GM12891 (cell line): ENCODE measurements at places on chromosomes 2 and 18.

DNA sequence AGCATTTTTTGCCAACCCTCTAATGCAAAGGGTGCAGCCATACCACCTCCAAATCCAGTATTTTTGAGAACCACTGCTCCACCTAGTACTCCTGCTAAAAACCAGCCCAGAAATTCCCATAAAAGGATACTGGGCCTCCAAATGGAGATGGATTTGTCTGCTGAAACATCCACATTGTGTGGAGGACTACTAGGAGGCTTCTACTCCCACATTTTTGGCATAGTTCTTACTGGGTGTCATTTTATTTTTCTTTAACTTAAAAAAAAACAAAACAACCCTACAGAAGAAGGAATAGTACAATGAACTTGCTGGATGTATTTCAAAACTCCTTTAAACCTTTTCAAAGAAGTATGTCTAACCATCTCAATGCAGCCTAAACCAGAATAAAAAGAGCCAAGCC lies 219.2 kb downstream of the SRBD1 start:
- DNase-seq: no peak

DNA sequence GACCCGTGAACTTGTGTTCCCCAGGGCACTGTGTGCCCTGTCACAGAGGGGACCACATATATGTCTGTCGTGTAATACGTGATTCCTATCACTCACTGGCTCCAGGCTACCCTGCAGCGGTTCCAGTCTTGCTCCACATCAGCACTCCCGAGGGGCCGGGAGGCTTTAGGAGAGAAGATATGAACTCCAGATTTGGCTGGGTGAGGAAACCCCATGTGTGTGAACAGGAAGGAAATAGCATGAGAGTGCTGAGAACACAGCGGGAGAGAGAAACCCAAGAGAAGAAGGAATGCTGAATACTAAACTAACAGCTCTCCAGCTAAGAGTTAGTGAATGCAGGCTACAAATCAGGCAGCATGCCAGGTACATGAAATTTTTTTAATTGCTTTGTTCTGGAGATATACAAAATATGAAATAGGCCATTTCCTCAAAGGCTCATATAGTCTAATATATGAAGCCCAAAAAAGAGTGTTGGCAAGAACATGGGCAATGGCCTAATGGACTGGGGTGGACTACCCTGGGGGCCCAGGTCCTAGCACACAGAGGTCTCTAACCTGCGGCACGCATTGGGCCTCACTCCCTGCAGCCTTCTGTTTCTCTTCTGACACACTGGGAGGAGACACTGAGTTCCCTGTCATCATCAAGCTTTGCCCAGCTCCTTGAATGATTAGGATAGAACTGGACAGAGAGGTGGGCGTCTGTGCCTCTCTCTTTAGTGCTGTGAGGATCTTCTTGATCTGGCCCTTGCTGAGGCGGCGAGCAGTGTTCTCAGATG lies 372.8 kb upstream of the RAB6C start:
- no peak for DNase-seq

GRCh38 chr18:47265197-47265596 lies 13.7 kb upstream of the SKOR2 start:
- DNase-seq: no peak

DNA sequence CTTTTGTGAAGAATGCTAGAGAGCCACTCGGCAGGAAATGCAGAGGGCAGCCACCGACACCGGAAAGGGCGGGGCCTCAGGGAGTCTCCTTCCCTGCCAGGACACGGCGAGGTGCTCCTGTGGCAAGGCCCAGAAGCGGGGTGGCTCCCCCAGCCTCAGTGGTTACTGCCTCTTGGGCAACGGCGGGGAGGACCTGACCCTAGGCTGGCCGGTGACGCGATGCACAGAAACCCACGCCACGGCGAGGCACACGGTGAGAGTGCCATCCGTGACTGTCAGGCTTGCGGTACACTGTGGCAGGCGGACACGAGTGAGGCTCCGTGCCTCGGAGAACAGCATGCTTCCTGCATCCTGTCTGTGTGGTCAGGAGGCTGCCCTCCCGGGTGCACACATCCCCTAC lies 47.8 kb downstream of the ZAP70 start:
- no peak for DNase-seq

- no peak for DNase-seq
These were observed 3.7 kb upstream of the NEMP2 start for GRCh38 chr2:190538201-190538600.

- no peak for DNase-seq
These were observed 67.8 kb downstream of the PSMG2 start for GRCh38 chr18:12770469-12771219.

DNA sequence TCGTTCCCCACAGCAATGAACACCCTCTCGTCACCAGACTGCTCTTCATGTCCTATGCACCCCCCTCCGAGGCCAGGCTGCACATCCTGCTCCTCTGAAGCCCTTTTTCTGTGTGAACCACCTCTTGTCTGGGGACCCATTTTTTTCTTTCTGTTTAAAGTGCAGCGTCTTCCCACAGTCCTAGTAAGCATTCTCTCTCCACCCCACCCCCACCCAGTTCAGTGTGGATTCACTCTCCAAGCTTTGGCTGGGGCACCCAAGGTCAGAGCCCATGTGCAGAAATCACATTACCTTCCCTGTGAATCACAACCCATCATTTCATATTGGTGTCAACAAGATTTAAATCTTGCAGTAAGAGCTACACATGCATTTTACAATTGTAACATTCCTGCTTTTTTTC lies 26.4 kb upstream of the PKDCC start:
- no peak for DNase-seq

DNA sequence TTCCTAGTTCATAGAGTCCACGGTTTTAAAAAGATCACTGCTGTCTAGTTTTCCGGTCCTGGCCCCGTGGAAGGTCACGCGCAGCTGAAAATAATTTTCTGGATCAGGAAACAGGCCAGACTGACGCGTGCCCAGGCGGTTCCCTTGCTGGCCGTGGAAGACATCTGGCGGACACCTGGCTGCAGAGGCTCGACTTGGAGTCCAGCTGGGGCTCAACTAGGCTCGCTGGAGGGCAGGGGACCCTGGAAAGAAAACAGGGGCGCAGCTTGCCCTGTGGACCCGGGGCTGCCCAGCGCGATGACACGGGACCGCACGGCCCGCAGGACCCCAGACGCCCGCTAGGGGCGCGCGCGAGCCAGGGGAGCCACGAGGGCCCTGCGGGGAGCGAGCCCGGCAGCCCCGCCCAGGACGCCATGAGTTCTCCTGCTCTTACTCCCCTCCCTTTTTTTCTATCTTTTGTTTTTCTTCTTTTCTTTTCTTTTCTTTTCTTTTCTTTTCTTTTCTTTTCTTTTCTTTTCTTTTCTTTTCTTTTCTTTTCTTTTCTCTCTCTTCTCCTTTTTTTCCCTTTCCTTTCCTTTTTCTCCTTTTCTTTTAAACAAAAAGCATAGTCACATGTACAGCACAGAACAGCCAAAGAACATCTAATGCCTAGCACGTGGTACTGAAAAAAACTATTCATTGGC lies 43.2 kb upstream of the UBE2F start:
- DNase-seq: peak; percentile 96

DNA sequence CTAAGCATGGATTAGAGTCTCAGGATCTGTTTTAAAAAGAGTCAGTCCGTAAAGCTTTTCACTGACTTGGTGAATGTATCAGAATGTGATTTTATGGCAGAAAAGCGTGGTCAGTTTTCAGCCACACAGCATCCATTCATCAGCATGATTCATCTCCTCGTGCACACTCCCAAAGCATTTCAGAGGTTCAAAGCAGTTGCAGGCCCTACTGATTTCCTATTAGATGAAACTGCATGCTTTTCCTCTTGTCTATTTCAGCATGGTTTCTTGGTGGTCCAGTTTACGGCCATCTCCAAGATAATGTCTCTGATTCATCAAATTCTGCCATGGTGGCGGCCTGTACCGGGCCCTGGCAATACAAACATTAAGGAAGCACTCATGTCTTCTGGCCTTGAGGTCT lies 4.8 kb upstream of the PARD6G start:
- no peak for DNase-seq

DNA sequence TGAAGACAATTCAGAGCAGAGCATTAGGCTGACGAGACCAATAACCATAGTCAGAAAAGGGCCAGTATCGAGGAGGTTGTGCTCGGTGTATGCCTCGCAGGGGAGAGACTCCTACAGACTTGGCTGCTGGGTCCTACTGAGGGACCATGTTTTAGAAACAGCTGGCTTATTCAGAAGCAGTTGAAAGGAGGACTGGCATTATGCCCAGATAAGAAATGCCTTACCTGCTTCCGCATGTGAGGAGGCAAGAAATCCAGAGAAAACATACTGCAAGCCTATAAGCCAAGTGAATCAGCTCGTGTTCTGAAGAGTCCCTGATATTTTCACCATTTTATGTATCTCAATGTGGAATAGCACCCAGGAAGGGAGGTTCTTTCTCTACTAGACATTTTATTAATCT lies 434.7 kb downstream of the GRB14 start:
- DNase-seq: no peak

DNA sequence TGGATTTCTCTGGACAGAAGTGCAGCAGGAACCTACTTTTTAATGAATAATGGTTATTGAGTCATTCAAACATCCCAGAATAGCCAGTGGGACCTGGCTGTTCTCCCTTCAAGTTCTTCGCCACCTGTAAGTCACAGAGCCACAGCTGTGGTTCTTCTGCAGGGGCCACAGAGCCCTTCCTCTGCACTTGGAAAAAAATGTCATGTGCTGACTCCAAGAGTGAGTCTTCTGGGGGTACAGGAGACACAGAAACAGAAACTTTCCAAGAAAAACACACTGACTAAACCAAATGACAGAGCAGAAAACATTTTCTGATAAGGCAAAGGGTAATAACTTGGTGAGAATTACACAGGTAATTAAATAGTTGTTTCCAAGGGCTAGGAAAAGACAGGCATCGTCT lies 68.7 kb upstream of the FN1 start:
- DNase-seq: no peak

DNA sequence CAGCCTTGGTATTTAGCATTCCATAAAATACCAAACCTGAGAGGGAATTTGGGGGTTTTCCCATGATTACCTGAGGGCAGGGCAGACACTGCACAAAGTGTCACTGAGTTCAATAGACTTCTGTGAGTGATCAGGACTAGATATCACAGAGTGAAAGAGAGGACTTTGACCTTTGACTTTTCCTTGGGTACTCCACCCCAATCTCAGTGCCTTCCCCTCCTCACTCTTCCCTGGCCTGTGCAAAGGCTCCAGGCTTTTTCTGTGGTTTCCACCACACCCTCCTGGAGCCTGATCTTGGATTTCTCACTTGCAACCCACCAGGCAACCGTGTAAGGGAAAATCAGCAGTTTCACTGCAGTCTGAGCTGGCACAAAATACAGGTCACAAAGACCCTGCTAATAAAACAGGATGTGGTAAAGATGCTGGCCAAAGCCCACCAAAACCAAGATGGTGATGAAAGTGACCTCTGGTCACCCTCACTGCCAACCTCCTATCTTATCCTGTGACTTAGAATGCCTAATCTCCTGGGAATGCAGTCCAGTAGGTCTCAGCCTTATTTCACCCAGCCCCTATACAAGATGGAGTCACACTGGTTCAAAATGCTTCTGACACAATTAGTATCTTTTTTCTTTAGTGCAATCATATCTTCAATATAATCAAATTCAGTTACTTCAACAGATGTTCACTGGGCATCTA lies 64.0 kb downstream of the BOD1L2 start:
- no peak for DNase-seq

GRCh38 chr2:83081826-83082690 lies 1377.0 kb downstream of the SUCLG1 start:
- DNase-seq: no peak

- DNase-seq: no peak
These were observed 6.9 kb downstream of the STEAP3 start for GRCh38 chr2:119230219-119231185.

GRCh38 chr2:59920961-59921360 lies 632.5 kb downstream of the BCL11A start:
- no peak for DNase-seq

DNA sequence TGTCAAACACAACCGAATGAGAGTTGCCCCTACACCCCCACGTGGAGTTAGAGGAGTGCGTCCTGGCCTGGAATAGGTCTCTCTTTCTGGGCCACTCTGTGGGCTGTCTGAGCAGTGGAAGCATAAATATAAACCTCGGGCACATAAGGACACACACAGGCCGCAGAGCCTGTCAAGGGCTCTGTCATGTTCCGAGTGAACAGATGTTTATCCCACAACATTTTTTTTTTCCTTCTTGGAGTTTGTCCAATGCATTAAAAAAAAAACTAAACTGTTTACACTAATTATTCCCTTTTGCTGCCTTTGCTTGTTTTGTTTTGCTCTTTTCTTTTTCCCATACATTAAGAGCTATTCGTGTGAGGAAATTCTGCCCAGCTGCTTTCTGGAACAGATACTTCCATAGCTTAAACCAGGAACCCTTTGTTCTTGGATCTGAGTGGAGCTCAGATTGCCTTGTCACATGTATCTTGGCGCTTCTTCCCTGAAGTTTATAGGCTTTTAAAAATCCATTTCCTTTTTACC lies 228.3 kb upstream of the FOSL2 start:
- DNase-seq: no peak

DNA sequence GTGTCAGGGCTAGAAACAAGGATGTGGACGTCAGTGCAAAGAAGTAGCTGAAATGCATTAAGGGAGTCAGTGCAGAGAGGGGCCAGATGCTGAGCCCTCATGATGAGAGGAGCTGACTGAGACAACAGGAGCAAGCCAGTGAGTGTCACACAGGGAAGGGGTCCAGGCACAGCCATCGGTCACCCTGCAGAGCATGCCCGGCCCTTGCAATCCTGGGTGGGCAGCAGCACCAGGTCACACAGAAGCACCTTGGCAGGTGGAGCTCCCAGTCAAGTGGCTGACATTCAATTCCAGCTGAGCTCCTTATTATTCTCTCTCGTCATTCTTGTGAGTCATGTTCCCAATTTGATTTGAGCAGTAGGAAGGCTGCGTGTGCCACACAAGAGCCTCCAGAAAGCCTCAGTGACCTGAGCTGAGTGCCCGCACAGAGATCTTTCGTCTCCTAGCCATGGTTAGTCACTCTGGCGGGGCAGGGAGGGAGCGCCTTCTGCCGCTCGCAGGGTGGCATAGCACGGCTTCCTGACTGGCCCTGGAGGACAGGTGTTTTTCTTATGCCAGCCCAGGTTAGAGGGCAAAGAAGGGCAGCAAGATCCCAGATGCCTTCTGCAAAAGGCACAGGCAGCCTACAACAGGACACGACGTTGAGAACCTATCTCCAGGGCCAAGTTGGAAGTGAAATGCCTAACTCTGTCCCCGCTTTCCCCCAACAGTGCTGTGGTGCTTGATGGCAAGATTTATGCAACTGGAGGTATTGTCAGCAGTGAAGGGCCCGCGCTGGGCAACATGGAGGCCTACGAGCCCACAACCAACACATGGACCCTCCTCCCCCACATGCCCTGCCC lies 220.9 kb downstream of the ATAD2B start:
- peak; percentile 3 for DNase-seq

- no peak for DNase-seq
These were observed 21.2 kb upstream of the NAB1 start for GRCh38 chr2:190627448-190628412.

GRCh38 chr2:44433895-44434294 lies 72.1 kb downstream of the CAMKMT start:
- DNase-seq: no peak

DNA sequence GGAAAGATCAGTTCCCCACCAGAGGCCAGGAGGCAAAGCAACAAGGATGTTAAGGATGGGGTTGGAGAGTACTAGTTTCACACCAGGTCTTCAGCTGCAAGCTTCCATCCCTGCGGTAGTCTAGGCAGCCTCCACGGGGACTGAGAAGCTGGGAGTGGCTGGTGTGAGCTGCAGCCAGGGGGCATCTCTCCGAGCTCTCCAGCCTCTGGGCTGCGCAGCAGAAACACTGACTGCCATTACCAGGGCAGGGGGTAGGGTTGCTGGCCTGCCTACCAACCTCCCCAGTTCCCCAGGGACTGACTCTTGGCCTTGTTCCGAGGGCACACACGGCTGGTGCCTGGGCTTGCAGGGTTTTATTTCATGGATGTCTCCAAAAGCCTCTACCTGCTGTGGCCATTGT lies 15.9 kb downstream of the GATA6 start:
- no peak for DNase-seq
